CD4-positive, alpha-beta T cell treated with Interleukin-21 for 1 hour (primary cell): ENCODE measurements at places on chromosomes 2 and 18.

DNA sequence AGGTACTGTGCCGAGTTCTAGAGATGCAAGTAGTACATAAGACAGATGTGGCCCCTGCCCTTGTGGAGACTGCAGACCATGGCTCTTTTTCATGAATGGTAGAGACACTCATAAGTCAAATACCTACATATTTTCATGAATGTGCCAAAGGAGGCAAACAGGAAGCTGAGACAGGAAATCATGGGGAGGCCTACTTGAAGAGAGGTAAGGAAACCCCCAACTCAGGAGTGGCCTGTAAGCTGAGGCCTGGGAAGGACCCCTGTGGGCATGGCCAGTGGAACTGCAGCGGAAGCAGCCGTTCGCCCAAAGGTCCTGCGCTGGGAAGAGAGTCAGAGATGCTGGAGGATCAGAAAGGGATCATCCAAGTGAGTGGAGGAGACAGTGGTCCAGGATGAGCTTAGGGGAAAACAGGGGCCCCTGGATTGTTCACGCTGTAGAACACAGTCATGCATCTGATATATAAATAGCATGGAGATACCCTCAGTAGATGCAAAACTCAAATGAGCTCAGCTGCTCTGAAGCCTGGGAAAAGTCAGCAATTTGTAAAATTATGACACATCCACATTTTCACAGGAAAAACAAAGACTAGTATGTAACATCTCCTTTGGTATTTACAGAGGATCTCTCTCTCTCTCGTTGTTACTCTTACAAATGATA lies 228.9 kb downstream of the NEDD4L start:
- DNase-seq: no peak

DNA sequence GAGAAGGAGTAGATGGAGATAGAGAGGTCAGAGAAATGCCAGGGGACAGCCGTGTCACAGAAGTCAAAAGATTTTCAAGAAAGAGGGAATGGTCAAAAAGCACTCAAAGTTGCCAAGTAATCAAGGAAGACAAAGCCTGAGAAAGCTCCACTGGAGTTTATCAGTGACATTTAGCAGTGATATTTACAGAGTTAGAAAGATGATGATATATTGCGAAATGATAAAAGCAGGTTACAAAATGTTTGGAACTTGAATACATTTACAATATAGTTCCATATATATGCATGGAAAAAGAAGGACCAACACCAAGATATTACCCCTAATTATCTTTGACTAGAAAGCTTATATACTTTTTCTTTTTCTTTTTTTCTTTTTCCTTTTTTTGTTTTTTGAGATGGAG lies 20.4 kb downstream of the ZNF2 start:
- no peak for DNase-seq

DNA sequence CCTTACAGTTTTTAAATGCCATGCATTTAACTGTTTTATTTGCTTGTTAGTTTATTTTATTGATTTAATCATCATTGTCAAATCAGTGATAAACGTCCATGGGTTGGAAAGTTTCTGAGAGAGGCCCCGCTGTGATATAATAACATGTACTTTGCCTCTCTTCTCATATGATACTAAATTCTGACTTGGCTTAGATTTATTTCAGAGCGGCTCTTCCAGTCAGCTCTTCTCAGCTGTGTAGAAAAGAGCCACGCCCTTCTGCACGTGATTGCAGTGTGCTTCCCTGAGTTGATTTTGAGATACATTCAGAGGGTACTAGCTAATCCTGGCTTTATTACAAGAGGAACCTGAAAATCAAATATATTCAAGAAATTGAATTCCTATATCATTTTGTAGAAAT lies 218.6 kb downstream of the KCNE4 start:
- DNase-seq: no peak

DNA sequence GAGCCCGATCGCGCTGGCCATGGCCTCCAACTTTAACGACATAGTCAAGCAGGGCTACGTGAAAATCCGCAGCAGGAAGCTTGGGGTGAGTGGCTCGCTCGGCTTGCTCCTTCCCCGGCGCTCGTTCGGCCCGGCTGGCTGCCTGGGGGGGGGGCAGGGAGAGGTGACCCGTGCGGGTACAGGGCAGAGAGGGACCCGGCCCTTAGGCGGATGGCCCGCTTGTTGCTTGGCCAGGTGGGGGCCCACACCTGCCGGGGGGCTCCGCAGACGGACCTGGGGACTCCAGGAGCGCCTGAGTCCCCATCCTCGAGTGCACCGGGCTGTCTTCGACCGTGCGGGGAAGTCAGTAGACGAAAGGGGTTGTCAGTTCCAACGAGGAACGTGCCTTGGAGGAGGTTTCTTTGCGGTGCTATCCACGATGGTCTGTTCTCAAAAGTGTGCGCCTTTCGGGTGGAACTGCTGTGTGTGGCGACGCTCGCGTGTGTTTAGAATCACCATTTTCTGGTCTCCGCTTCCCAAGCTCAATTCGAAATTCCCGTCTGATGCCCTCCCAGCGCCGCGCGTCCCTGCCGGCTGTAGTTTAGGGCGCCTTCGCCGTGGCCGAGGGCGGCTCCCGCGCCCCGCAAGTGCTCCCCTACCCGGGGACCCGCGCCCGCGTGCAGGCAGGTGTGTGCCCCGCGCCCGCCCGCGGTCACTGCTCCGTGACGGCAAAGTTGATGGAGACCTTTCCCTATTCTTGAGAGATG lies 711 bp downstream of the DOK6 start:
- no peak for DNase-seq
